Suppressor macrophage treated with lipopolysaccharide for 4 hours (primary cell): ENCODE measurements at places on chromosomes 5 and 9.

GRCh38 chr5:55463613-55464012 lies 71.2 kb downstream of the PLPP1 start:
- no peak for DNase-seq

DNA sequence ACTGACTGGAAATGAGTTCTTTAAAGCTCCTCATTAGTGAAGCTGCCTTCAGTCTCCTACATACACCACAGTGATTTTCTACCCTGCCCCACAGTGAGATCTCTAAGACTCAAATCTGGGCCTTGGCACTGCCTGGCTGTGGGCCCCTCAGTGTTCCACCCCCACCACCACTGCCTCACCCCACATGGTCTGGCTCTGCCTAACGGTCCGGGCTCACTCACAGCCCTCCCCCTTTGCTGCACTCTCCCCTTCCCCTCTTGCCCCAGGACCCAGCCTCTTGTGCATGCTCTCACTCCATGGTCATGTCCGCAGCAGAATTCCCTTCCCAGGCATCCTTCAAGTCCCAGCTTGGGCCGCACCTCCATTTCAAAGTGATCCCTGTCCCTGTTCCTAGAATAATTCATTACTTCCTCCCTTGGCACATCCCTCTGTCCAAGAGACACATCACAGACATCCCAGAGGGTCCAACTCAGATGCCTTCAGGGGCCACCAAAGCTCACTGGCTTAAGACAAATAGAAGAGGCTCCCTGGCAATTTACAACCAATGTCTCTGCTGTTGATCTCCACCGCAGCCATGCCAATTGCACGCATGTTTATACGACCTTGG lies 56.7 kb downstream of the HRH2 start:
- DNase-seq = no peak

DNA sequence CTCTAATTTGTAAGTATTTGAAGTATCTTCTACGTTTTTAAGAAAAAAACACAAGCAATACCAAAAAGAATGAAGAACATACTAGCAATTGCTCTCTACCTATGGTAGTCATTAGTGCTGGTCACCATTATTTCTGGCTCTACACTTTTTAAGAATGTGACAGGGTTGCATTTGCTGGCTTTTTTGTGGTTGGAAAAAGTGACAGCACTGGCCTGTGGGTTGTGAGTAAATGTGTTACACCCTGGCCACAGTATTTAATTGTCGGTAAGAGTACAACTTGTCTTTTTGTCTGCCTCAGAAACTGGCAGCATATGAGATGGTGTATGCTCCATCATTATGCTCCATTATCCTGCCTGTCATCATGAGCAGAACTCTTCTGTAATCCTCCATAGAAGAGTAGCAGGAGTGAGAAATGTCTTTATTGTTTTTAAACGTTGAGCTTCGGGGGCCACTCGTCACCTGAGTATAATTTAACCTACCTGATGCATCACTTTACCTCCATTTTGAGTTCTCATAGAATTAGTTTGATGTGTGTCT lies 449.8 kb downstream of the ISL1 start:
- DNase-seq = no peak

GRCh38 chr9:14314929-14315874 lies 1.3 kb upstream of the NFIB start:
- peak; percentile 9 for DNase-seq

- DNase-seq = no peak
Observed at GRCh38 chr9:338602-339001, 123.9 kb downstream of the DOCK8 start.

- no peak for DNase-seq
Observed at GRCh38 chr5:117131876-117132275, 557.3 kb upstream of the SEMA6A start.

DNA sequence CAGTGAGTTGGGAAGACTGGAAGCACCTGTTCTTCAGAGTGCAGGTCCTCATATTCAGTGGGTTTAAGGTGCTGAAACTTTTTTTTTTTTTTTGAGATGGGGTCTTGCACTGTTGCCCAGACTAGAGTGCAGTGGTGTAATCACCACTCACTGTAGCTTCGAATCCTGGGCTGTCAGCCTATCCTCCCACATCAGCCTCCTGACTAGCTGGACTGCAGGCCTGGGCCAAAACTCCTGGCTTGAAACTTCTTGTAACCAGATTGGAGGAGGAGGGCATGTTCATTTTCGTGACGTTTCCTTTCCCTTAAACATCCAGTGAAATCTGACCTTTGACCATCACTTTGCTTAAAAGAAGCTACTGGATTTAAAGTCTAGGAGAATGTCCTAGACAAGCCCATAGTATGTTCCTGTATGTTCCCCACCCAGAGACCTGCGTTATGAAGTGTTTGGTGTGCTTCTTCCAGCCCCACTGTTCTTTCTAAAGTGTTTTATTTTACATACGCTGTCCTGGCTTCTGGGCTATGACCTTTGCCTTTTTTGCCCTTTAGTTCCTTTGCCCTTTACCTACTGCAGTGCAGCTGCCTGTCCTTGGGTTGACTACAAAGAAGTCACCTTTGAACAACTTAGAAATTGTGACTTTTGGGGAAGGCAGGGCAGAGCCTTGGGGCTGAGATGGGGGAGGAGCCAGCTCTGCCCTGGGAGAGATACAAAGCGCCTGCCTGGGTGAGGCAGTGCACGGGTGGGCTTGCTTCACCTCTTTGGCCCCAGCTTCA lies 18.4 kb downstream of the TENT4A start:
- no peak for DNase-seq

- DNase-seq = no peak
Observed at GRCh38 chr9:95109456-95109855, 208.1 kb downstream of the FANCC start.

- no peak for DNase-seq
Observed at GRCh38 chr5:65620021-65620420, 4.1 kb downstream of the TRIM23 start.

GRCh38 chr5:145697251-145697990 lies 137.7 kb downstream of the PRELID2 start:
- peak; percentile 43 for DNase-seq

GRCh38 chr9:935348-935965 lies 41.0 kb upstream of the DMRT3 start:
- DNase-seq = no peak

DNA sequence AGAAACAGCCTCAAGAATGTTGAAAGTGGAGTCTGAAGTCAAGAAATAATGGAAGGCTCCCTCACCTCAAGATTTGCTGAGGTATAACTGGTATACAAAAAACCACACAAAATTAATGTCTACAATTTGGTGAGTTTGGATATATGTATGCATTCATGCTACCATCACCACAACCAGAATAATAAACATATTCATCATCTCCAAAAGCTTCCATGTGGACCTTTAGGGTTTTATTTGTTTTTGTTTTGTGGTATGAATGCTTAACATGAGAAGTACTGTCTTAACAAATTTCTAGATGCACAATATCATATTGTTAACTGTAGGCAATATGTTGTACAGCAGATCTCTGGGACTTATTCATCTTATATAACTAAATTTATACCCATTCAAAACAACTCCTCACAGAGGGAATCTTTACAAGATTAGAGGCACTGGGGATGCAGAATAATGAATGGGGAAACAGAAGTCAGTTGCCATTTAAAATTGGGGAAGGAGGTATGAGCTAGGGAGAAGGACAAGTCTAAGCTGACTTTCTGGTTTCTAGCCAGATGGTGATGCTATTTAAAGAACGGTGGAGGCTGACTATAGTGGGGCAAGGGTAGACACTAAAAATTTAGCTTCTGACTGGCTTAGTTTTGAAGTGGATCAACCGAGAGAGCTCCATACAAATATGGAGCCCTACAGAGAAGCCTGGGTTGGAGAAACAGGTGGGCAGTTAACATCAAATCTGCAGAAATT lies 213.9 kb downstream of the BNC2 start:
- DNase-seq = peak; percentile 9

DNA sequence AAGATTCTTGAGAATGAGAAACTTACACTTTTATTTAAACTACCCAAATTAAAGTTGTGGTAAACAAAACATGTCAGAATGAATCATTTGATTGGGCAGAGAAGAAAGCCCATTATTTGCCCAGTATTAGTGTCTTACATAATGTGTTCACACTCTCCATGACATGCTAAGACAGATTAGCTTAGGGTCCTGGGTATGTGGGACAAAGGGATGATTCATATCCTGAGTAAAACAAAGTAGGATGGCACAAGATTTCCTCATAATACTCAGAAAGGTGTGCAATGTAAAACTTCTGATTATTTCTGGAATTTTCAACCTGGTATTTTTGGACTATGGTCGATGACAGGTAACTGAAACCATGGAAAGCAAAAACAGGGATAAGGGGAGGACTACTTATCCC lies 183.9 kb upstream of the POU5F2 start:
- DNase-seq = no peak

GRCh38 chr5:159083548-159084452 lies 15.9 kb downstream of the EBF1 start:
- DNase-seq = peak; percentile 80

DNA sequence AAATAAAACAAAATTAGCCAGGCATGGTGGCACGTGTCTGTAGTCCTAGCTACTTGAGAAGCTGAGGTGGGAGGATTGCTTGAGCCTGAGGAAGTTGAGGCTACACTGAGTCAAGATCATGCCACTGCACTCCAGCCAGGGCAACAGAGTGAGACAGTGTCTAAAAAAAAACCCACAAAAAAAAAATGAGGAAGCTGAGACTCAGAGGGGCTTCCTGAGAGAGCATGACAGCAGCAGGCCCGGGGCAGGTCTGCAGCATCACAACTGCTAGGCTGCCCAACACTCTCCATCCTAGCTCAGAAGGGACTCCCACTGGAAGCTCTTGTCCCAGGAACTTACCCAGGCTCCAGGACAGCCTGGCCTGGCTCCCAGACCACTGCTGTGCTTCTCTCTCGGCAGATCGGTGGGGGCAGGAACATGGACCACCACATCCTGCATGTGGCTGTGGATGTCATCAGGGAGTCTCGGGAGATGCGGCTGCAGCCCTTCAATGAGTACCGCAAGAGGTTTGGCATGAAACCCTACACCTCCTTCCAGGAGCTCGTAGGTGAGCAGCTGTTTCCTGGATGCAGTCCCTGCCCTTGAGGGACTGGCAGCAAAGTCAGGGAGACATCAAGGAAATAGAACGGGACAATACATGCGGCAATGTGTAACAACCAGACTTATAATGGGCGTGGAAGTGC lies 19.1 kb downstream of the PTGS1 start:
- peak; percentile 87 for DNase-seq
